ENCODE measurements at places on chromosomes 11 and 22. TPM values are rescaled to one million over a fixed set of nuclear protein-coding genes. Genes with fewer than 3 reads are reported as not detected.

Gene OR2D2
- total RNA-seq = 2.0 TPM

Gene TRIM51
- not detected for total RNA-seq

GRCh38 chr11:90176069-90176468 lies 41.6 kb downstream of the NAALAD2 start:
- no peak for DNase-seq

Gene TRPM5
- total RNA-seq = 8.1 TPM

Gene CFAP300
- total RNA-seq = 0.54 TPM

Gene YAP1
- total RNA-seq = 99.8 TPM

Gene BARX2
- 1.7 TPM for total RNA-seq

DNA sequence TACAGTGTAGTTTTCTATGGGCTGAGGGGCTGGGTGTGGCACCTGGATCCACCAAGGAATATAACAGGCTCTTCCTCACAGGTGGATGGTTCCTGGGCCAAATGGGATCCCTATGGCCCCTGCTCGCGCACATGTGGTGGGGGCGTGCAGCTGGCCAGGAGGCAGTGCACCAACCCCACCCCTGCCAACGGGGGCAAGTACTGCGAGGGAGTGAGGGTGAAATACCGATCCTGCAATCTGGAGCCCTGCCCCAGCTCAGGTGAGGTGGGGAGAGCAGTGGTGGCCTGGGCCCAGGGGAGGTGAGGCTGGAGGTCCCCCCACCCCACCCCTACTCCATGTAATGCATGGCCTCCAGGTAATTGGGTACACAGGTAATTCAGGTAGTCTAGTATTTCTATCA lies 20.7 kb downstream of the ADAMTS15 start:
- no peak for DNase-seq

DNA sequence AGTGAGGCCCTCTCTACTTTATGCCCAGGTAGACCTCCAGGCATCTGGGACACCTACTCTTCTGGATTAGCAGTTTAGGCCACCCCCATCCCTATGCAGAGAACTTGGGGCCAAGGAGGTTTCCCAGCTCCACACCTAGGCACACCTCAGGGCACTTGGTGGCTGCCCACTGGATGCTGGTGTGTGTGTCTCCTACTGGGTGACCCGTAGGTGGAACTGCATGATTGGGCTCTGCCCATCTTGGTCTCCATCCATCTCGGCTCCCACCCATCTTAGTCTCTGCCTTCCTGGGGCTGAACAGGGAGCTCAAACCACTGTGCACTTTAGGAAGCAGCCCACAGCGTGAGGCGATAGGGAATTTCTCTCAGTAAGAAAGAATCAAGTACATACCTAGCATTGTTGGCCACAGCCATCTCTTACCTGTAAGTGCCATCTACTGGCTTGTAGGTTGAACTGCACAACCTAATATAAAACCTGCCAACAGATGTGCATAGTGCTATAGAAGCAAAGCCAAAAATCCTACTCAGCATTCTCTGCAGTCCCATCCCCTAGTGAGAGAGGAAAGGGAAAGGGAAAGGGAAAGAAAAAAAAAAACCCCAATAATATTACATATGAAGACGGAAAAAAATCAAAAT lies 61.6 kb upstream of the PTPN5 start:
- DNase-seq = no peak

Gene CABP7
- total RNA-seq = 5.8 TPM

GRCh38 chr11:108939135-108939534 lies 274.3 kb downstream of the DDX10 start:
- no peak for DNase-seq

GRCh38 chr22:49992921-49993648 lies 19.5 kb downstream of the IL17REL start:
- peak; percentile 91 for DNase-seq

GRCh38 chr11:57196596-57196995 lies 14.8 kb downstream of the LRRC55 start:
- no peak for DNase-seq

DNA sequence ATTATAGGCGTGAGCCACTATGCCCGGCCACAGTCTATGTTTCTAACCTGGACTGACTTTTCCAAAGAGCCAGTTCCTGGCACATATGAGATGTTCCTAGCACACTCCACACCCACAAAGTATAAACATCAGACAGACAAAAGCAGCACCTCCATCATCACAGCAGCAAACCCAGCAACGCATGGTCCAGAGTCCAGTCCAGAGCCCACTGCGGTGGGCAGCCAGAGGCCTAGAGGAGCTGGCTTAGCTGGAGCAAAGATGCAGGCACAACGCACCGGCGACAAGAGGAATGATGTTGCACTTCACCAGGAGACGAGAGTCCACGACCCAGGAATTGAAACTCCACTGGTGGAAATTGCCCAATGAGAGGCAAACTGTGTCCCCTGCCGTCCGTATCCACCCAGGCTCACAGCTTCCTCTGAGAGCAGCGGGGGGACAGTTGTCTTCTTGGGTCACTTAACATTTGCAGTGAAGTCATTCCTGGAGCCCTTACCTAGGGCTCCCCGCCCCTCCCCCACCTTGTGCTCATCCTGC lies 36.6 kb downstream of the RPS6KA4 start:
- no peak for DNase-seq

- DNase-seq = peak; percentile 62
Measured at GRCh38 chr11:1486054-1486825, at the start of gene MOB2. Gene MOB2 (minus strand): TSS chr11:1486779. CDS start chr11:1486556, 223 bp downstream.

DNA sequence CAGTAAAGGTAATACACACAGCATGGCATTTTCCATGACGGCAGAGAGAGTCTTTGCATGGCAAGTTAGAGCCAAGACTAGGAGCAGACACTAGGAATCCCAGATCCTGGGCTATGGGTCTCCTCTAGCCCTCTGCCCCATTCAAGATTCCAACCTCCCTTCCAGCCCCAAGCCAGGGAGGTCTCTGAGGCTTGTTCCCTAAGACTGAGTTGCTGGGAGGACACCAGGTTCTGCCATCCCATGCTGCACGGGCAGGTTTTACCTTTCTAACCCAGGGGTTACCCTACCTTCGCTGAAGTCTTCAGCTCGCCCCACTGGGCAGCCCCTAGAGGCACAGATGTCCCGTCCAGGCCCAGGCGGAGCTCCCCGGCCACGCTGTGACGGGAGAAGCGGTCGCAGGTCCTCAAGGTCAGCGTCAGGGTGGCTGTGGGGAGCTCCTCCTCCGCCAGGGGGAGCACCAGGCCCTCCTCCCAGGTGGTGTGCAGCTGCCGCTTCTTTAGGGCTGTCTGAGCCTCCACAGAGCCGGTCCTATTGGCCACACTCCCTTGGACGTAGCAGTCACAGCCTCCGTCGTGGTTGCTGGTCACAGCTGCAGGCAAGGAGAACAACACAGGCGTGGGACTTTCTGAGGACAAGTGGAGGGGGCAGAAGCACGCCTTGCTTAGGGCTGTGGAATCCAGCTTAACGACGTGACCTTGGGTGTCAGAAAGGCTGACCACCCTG lies 33.8 kb downstream of the SYT13 start:
- peak; percentile 90 for DNase-seq

DNA sequence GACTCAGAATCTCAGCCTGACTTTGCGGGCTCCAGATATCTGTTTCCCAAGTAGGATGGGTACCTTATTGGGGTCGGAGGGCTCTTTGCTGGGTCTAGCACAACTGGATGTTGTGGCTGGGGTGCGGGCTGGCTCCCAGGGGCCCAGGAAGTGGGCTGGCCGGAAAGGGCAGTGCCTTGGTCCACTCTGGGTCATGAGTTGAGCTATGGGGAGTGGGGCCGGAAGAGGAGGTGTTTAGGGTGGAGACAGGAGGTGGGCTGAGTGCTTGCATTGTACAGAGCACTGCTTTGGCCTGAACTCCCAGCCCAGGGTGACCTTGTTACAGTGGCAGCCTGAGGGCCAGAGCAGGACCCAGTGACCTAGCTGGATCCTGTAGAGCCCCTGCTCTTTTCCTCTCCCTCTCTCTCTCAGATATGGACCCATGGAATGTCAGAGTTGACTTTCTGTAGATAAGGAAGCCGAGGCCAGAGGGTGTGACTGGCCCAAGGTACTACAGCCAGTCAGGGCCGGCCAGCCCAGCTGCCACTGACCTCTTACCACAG lies 13.2 kb downstream of the PHLDB1 start:
- DNase-seq = peak; percentile 36

DNA sequence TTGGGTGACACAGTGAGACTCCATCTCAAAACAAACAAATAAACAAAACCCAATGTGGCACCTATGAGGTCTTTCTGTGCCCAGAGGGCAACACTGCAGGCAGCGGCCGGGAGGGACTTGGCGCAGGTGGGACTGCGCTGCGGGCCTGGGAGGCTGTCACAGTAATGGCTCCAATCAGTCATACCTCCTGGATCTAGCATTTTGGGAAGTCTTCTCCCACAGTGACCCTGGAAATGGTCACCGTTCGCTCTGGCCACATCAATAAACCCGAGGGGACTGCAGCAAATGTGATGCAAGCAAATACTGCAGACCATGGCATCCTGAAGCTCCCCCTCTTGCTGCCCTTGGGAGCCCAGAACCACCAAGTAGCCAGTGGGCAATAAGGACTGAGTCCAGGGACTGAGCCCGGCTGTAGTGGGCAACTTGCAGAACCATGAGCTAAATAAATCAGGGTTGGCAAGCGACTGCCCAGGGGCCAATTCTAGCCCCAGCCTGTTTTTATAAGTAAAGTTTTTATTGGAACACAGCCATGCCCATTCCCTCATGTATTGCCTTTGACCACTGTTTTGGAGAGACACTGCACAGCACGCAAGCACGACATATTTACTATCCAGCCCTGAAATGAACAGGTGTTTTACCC lies 15.4 kb downstream of the SHANK2 start:
- peak; percentile 8 for DNase-seq

- no peak for DNase-seq
Measured at GRCh38 chr11:72253392-72253791, 9.4 kb upstream of the PHOX2A start.

- no peak for DNase-seq
Measured at GRCh38 chr22:28562324-28562723, 117.3 kb downstream of the TTC28 start.

GRCh38 chr11:78338138-78338537 lies 79.5 kb downstream of the GAB2 start:
- DNase-seq = no peak

- no peak for DNase-seq
Measured at GRCh38 chr11:32221476-32222032, 130.7 kb downstream of the RCN1 start.

Gene FXYD2
- 0.67 TPM for total RNA-seq

DNA sequence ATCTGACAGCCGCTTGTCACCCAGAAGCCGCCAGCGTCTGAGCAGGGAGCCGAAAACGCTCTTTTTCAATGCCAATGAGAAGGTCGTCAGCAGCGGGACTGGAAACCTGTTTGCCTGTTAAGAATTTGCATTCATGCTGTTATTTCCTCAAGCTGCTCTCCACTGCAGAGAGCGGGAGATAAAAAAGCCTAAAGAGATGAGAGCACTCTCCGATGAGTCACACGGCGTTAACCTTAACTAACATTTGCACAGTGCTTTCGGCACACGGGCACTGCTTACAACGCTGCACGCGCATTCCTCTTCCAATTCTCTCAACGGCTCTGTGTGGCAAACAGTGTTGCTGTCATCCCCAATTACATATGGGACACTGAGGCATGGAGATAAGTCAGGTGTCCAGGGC lies 40.0 kb upstream of the RTL6 start:
- no peak for DNase-seq

GRCh38 chr11:115630214-115630613 lies 126.0 kb upstream of the CADM1 start:
- DNase-seq = no peak

- DNase-seq = no peak
Measured at GRCh38 chr22:22507743-22508273, 734 bp downstream of the ZNF280B start.

GRCh38 chr11:96241331-96241841 lies 101.6 kb downstream of the MAML2 start:
- no peak for DNase-seq

- DNase-seq = no peak
Measured at GRCh38 chr11:121338536-121338935, 46.0 kb downstream of the SC5D start.

Gene TUBA8
- 4.3 TPM for total RNA-seq

Gene UBTFL1
- total RNA-seq = not detected

GRCh38 chr22:49838771-49839717 lies 11.4 kb upstream of the BRD1 start:
- peak; percentile 51 for DNase-seq

DNA sequence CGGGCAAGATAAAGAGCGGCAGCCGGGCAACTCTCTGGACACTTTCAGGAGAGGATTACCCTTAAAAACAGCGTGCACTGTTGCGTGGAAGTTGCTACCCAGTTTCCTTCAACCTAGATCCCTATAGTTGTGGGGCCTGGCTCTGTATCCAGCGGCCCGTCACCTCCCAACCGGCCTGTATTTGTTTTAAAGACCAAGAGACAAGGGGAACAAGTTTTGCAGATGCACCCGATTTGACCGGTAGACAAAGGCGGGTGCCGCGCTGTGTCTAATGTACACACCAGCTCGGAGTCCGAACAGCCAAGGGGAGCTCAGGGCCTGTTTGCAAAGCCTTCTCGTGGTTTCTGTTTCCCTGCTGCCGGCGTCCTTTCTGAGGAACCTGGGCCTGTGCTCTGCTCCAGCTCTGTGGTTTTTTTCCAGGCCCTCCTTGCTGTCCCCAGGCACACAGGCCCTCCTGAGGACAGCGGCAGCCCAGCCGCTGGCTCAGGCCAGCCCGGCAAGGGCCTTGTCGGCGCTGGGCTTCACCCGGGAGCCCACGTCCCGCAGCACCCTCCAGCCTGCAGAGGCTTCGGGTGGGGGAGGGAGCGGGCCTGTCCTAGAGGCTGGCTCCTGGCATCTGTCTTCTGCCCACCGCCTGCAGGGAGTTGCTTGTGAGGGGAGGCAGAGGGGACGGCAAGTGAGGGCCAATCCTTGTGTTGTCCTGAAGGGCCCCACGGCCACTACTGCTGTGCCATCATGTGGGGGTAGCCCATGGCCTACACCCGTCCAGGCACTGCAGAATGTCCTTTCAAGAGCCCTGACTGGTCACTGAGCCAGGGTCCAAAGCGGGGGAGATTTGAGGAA lies 1.4 kb downstream of the TBX1 start:
- no peak for DNase-seq

DNA sequence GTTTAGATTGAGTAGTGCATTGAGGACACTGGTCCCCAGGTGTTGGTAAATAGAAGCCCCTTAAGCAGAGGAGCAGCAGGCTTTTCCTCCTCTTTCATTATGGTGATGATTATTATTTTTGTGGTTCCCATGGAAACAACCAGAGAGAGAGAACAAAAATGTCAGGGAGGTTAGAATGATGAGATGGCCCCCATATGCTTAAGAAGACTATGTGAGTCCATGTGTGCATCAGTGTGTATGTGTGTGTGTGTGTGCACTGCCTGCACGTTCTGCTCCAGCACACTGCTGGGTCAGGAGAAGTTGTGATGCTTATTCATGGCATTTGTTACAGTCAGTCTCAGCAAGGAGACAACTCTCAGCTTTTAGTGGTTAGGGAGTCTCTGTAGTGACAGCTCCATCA lies 724.2 kb downstream of the NTM start:
- DNase-seq = no peak

Gene KRTAP5-7
- 2.7 TPM for total RNA-seq

DNA sequence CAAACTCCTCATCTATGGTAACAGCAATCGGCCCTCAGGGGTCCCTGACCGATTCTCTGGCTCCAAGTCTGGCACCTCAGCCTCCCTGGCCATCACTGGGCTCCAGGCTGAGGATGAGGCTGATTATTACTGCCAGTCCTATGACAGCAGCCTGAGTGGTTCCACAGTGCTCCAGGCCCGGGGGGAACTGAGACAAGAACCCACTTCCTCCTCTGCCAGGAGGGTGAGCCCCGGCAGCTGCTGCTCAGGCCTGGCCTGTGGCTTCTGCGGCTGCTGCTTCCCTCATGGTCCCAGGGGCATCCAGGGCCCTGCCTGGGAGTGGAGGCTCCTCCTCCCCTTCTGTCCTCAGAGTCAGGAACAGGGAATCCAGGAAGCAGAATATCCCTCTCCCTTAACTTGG lies 98.4 kb downstream of the ZNF280B start:
- DNase-seq = peak; percentile 82

Gene BTG4
- total RNA-seq = not detected

All from Peyer's patch (tissue), 4 donors.